Left lung (tissue), 14 donors: ENCODE measurements at places on chromosomes 7 and 10. TPM values are rescaled to one million over a fixed set of nuclear protein-coding genes. Genes with fewer than 3 reads are reported as not detected.

Gene MAP3K8
- polyA plus RNA-seq, result 8.2 TPM

Gene LIPJ
- polyA plus RNA-seq, result 0.39 TPM

Gene C10orf62
- not detected for polyA plus RNA-seq

Gene PTER
- 8.6 TPM for polyA plus RNA-seq

Gene CYP2E1
- polyA plus RNA-seq, result 3.2 TPM

Gene LAMB1
- polyA plus RNA-seq, result 539 TPM
